Activated CD4-positive, alpha-beta T cell treated with anti-CD3 and anti-CD28 coated beads for 1 hour (primary cell): ENCODE measurements at places on chromosomes 11 and 22.

DNA sequence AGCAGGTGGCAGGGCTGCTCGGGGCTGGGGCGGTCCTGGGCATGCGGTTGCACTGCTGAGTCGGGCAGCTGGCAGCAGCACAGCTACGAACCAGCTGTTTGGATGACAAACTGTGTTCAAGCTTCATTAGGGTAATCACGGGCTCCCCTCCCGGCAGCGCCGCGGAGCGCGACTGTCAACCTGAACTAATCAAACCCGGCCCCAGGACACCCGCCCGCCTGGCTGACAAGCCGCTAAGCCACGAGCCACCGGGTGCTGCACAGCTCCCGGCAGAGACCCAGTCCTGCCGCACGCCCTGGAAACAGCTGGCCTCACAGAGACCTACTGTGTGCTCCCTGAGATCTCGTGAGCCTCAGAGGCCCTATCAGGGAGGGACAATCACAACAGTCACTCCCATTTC lies 60.6 kb upstream of the TCF20 start:
- no peak for DNase-seq

DNA sequence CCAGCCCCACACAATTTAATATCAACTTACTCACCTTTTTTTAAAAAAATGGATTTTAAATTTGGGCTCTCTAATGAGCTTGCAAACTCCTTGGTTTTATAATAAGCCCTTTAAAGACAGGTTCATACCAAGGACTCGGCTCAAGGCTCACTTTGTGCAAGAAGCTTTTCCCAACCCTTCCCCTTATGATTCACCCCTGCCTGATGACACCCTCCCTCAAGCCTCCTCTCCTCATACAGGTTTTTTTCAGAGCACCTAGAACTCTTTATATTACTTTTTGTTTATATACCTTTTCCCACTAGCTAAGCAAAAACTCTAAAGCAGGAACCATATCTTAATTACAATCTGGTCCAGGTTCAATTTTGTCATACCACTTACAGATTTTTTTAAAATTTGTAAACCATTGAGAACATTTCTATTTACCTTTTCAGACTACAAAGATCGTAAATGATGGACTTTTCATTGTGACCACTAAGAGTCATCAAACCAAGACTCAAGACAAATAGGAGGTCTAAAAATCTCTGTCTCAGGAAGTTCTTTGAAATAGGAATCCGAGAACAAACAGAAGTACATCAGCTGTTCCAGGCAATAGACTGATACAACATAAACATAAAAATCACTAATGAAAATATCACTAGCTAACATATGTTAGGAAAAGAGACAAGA lies 13.1 kb upstream of the EXPH5 start:
- DNase-seq: no peak

DNA sequence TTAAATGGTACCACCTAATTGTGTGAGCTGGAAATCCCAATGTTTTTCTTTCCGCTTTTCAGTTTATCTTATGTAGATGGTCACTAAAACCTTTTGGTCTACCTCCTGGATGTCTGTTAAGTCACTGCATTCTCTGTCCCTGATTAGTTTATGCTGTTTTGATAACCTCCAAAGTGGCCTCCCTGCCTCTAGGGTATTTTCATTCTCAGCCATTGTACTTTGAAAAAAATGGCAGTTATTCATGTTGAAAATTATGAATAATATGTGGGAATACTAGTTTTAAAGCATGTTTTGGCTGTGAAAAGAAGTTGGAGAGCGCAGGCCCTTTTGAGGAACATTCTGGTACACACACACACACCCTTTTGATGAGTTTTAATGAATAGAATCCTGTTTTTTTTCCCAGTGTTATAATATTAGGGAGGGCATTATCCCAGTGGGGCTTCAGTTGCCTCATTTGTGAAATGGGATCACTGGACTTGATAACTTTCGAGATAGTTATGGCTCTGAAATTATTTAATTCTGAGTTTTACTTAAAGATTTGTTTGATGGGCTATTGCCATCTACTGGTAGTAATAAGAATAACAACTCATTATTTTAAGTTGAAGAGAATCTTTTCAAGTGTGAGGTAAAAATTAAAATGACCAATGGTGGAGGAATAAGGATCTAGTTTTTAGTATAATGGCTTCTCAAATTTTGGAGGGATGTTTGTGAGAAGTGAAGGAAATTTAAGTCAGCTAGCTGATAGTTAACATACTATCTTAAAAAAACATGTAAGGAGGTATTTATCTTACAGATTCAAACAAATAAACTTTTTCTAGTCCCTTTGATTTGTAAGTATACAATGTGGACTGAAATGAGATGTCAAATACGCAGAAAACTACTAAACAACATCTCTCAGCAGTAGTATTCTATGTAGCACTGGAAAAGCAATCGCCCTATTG lies 3.9 kb downstream of the FDX1 start:
- no peak for DNase-seq

- no peak for DNase-seq
These were observed 15.2 kb downstream of the PRPF19 start for GRCh38 chr11:60891103-60891741.

- no peak for DNase-seq
These were observed 2.9 kb downstream of the POU2AF3 start for GRCh38 chr11:111301004-111301841.

GRCh38 chr11:110389965-110390364 lies 39.8 kb upstream of the FDX1 start:
- DNase-seq: no peak

- no peak for DNase-seq
These were observed 714 bp downstream of the CD59 start for GRCh38 chr11:33735271-33736147.

GRCh38 chr11:48101044-48101733 lies 115.4 kb upstream of the OR4B1 start:
- DNase-seq: no peak

- DNase-seq: peak; percentile 16
These were observed 582 bp downstream of the SREBF2 start for GRCh38 chr22:41833369-41834004.

DNA sequence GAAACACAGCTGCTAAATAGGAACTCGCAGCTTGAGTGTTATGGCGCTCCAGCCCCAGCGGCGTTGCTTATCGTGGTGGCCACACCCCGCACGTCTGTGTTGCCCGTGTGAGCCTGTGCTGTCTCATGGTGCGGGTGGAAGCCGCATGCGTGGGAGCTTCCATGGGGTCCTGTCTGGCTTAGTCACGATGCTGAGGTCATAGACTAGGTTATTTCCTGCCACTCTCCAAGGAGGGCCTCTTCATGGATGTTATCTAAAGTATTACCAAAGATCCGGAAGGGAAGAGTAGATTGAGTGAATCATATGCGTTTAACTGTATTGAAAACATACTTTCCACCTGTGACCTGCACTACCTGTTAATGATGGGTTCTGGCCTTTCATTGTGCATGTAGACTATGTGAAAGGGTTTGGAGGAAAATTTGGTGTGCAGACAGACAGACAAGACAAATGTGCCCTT lies 21.7 kb downstream of the CTTN start:
- DNase-seq: no peak

- DNase-seq: no peak
These were observed 65.4 kb downstream of the MTMR3 start for GRCh38 chr22:29948385-29948769.

GRCh38 chr22:36853407-36854099 lies 7.3 kb upstream of the NCF4 start:
- peak; percentile 75 for DNase-seq

DNA sequence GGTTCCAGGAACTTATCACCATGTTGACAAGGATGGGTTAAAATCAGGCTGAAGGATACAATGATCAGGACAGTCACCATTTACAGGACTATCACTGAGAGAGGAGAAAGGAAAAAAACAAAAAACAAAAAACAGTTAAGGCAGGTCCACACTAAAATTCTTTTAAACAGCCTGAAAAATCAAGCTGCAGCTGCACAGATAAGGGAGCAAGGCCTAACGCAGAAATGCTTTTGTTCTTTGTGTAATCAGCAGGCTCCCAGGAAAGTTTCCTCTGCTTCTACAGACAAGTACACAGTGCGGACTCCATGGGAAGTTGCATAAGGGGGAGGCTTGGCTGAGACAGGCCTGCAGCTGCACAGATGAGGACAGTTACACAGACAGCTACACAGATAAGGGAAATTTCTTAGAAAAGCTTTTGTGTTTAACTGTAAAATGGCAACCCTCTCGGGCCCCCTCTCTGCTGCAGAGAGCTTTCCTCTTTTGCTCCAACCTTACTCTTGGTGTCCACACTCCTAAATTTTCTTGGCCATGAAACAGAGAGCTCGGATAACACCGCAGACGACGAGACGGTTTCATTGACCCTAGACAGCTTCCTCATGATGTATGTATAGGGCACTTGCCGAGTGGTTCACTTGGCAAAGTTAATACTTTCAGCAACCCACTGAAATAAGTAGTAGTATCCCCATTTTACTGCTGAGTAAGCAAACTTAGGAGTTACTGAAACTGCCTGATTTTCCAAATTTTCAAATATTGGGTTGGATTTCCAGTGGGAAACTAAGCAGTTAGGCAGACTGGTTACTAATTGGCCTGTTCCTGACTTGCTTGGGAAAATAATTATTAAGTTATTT lies 45.5 kb downstream of the PIWIL3 start:
- DNase-seq: no peak

DNA sequence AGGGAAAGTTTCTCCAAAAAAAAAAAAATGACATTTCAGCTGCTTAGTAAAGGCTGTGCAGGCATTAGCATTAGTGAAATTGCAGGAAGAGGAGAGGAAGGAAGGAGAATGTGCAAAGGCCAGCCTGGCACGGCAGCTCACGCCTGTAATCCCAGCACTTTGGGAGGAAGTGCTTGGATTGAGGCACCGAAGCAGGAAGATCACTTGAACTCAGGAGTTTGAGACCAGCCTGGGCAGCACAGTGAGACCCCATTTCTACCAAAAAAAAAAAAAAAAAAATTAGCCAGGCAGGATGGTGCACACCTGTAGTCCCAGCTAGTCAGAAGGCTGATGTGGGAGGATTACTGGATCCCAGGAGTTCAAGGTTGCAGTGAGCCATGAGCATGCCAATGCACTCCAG lies 7.8 kb downstream of the TRIOBP start:
- no peak for DNase-seq

GRCh38 chr11:125621995-125622394 lies 3.0 kb upstream of the CHEK1 start:
- no peak for DNase-seq

DNA sequence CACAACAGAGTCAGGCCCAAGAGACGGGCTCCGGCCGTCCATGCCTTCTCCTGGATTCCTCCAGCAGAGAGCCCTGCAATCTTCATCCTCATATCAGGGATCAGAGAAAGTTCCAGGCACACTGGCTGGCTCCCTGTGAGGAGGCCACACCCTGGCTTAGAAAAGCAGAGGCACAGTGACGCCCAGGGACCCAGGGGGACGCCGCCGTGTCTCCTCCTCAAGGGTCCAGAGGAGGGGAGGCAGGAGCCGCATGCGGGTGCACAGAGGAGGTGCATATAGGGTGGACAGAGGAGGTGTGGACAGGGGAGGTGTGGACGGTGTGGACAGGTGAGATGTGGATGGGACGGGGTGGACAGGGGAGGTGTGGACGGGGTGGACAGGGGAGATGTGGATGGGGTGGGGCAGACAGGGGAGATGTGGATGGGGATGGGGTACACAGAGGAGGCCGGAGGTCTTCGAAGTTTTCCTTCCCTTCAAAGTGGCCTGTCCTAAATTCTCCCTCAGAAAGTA lies 1521.9 kb downstream of the BRD1 start:
- DNase-seq: no peak

- no peak for DNase-seq
These were observed 26.0 kb downstream of the POU2AF1 start for GRCh38 chr11:111352935-111353710.

DNA sequence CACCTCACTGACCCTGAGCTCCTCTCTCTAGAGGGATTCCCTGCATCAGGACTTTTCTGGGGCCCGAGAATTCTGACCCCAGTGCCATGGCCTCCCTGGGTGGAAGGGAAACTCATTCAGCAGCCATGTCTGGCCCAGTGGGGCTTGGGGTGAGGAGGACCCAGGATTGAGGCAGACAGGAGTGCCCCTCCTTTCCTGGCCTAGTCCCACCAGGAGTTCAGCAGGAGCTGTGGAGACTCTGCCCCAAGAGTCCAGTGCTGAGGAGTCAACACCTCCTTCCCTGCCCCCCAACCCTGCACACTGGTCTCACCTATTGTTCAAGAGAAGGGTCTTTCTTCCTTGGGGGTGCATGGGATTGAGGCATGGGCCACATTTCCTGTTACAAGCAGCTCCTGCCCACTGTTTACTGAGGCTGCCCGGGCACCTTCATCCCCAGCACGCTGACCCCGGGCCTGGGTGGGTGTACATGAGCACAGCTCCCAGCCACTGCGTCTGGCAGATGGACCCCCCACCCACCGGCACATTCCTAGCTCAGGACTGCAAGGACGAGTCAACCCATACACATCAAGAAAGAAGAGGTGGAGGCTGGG lies 33.9 kb downstream of the ALX4 start:
- DNase-seq: no peak

DNA sequence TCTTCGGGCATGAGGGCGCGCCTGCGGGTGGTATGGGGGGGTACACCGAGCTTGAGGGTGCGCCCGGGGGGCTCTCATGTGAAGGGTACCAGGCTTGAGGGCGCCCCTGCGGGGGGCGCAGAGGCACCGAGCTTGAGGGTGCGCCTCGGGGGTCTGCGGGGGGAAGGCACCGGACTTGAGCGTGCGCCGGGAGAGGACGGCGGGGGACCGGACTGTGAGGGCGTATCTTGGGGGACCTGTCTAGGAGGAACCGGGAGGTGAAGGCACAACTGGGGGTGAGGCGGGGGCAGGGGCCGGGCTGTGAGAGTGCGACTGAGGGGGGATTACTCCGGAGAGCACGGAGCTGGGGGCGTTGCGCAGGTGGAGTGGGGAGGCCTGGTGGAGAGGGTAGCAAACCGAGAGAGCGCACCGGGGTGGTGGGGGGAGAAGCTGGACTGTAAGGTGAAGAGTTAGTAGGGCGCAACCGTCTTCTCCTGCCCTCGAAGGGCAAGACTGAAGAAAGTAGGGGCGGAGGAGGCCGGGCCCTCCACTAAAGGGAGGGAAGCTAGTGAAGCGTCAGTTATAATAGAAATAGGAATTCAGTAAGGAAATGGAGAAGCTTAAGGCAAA lies 1.1 kb upstream of the DDX6 start:
- peak; percentile 10 for DNase-seq

- no peak for DNase-seq
These were observed 26.5 kb upstream of the TMA7B start for GRCh38 chr22:39933741-39934140.

- no peak for DNase-seq
These were observed 579 bp upstream of the CABP7 start for GRCh38 chr22:29718949-29719898.

GRCh38 chr22:23524226-23524625 lies 55.9 kb downstream of the IGLL1 start:
- no peak for DNase-seq

- peak; percentile 65 for DNase-seq
These were observed 18.6 kb upstream of the SCARF2 start for GRCh38 chr22:20456064-20456721.

- DNase-seq: no peak
These were observed 25.1 kb downstream of the SBF2 start for GRCh38 chr11:10268746-10269488.
